Cortex of kidney (tissue), 1 donor: ENCODE measurements at places on chromosomes 11 and 22.

DNA sequence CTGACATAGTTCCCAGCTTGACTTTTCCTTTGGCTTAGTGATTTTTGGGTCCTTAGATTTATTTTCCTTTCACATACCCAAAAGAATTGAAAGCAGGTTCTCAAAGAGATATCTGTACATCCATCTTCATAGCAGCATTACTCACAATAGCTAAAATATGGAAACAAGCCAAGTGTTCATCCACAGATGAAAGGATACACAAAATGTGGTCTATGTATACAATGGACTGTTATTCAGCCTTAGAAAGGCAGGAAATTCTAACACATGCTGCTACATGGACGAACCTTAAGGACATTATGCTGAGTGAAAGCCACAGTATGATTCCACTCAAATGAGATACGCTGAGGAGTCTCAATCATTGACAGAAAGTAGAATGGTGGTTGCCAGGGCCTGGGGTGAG is 171.8 kb downstream of the IGLL1 start:
- DNase-seq = no peak

GRCh38 chr11:134196756-134197155 is 27.0 kb downstream of the NCAPD3 start:
- DNase-seq = no peak

DNA sequence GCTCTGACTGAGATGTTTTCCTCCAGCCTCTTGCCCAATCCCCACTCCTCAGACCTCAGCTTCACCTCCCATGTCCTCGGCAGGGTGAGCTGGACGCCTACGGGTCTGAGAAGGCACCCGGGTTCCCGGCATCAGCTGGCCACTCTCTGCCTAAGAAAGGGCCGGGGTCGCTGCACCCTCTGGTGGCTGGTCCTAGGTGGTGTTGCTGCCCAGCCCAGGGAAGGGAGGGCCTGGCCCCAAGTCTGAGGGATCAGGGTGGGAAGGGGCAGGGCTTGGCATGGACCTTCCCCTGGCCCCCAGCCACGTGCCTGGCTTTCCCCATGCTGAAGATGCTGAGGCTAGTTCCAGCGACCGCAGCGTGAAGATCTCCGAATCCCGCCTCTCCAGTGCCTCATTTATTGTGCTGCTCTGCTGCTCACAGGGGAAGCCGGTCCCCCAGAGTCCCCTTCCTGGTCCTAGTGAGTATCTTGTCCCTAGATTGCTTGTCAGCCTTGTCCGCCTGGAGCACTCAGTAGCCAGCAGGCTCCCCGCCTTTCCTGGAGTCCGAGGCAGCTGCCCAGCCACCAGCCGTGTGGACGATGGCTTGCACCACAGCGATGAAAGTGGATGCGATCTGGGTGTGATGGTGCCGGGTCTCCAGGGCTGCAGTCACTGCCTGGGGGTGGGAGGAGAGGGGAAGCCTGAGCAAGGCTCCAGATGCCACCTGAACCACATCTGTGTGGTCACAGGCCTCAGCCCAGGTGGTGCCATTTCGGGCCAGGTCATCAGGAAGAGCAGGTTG is 2.9 kb upstream of the GGT5 start:
- no peak for DNase-seq

DNA sequence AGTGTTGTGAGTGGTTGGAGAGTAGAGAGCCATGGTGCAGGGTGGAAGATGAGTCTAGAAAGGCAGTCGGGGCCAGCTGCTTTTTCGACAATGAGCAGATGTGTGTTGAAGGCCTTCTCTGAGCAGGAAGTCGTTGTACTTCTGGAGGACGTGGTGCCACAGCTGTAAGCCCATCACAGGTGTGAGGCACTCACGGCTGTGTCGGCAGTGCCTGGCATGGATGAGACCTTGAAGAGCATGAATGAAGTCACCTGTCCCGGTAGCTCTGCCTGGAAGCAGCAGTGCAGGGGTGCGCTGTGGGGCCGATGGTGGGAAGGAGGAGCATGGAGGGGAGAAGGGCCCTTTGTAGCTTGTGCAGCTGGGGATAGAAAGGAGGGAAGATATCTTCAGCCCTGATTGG is 165.2 kb downstream of the PKNOX2 start:
- no peak for DNase-seq

- DNase-seq = no peak
Observed at GRCh38 chr11:77308838-77309237, 7.4 kb upstream of the GDPD4 start.

DNA sequence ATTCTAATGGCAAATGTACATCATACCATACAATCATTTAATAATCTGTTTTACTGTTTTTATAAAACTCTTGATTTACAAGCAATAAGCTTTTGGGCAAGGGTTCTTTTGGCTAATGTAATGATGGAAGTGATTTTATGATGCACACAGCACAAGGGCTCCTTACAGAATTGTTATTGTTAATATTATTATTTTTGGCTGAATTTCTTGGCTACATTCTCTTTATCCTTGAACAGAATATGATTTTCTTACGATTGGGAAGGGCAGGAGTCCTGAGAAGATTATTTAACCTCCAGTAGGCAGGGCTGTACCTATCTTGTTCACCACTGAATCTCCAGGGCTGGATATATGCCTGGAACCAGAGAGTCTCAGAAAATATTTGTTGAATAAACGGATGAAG is 70.4 kb upstream of the ARHGAP20 start:
- no peak for DNase-seq

DNA sequence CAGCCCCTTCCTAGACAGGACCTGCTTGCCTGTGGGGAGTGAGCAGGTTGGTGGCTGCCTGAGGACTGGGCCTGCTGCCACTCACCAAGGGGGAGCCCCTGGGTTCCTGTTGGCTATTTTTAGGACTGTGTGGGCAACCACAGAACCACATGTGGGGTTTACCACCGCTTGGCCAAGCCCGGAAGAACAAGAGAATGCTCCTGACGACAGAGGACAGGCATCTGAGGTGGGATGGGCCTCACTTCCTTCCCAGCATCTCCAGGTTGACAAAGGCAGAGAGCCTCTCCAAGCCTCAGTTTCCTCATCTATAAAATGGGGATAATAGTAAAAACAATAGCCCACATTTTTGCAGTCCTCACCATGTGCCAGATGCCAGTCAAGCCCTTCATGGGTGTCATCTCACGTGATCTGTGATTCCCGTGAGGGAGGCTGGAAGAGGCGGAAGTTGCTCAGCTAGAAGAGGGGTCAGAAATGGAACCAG is 43.6 kb downstream of the LRRC32 start:
- DNase-seq = no peak

- DNase-seq = no peak
Observed at GRCh38 chr11:123188508-123189165, 6.4 kb downstream of the CLMP start.

- DNase-seq = no peak
Observed at GRCh38 chr11:57867966-57868365, 106.4 kb downstream of the CTNND1 start.

DNA sequence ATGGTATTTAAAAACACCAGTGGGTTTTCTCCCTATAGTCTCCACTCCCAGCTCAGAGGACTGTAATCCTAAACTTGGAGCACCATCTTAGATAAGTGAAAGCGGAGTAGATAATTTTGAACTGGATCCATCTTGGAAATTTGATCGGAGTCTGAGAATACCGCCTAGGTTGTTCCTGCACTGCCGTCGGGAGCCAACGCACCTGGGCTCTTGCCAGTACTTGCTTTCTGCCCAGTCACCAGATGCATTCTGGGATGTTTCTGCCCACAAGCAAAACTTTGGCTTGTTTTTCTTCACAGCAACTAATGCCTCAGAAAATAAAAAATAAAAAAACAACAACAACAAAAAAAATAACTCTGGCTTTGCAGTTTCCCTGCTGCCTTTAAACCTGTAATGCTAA is 113.0 kb upstream of the MTMR2 start:
- no peak for DNase-seq

GRCh38 chr22:35802885-35803284 is 85.2 kb downstream of the APOL5 start:
- DNase-seq = no peak

DNA sequence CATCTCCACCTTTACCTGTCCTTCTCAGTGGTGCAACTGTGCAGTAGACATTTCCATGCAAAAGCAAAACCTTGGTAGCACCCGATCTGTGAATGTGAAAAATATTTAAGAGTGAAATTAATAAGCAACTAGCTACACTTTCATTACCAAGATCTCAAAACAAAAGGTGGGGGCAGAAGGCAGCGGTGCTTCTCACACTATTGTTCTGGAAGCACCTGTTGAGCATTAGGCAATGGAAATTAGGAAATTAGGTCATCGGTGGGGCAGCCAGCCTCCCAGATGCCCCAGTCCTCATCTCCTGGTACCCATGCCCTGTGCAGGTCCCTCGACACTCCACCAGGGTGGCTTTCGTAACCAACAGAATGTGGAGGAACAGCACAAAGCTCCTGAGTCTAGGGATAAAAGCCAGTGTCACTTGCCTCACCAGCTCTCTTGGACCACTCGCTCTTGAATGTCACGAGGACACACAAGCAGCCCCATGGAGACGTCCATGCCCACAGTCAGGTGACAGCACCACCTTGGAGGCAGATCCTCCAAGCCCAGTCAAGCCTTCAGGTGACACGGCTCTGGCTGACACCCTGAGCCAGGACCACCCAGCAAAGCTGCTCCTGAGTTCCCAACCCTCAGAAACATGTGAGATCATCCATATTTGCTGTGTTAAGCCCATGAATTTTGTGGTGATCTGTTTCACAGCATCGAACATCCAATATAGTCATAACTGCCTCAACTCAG is 3.3 kb downstream of the LTO1 start:
- DNase-seq = no peak

- DNase-seq = no peak
Observed at GRCh38 chr11:83020942-83021779, 50.5 kb downstream of the RAB30 start.

DNA sequence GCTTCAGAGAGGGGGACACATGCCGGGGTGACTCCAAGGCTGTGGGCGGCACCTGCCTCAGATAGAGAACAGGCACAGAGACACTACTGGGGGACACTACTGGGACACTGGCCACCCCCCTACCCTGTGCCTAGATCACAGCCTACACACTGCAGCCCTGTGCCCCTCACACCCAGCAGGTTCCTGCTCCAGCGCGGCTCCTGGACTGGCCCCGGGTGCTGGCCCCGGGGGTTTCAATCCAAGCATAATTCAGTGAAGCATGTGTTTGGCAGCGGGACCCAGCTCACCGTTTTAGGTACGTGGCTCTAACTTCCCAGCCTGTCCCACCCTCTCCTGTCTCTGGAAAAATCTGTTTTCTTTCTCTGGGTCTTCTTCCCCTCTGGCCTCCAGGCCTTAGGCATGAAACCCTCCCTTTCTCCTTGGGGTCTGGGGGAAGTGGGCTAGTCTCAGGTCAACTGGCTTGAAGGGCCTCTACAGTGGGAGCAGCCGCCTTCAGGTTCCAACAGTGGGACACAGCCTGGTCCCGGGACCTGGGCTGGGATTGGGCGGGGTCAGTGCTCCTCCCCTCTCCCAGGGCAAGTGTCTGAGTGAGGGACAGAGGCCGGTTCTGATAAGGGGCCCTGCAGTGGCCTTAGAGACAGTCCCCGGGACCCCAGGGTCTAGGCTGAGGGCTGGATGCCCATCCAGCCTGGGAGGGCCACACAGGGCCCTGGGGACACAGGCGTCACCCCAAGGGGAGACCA is 98.8 kb downstream of the CRYBB2 start:
- DNase-seq = no peak

GRCh38 chr11:78426845-78427244 is 9.2 kb upstream of the GAB2 start:
- DNase-seq = no peak

GRCh38 chr11:94721565-94722292 is 46.4 kb upstream of the AMOTL1 start:
- DNase-seq = no peak

DNA sequence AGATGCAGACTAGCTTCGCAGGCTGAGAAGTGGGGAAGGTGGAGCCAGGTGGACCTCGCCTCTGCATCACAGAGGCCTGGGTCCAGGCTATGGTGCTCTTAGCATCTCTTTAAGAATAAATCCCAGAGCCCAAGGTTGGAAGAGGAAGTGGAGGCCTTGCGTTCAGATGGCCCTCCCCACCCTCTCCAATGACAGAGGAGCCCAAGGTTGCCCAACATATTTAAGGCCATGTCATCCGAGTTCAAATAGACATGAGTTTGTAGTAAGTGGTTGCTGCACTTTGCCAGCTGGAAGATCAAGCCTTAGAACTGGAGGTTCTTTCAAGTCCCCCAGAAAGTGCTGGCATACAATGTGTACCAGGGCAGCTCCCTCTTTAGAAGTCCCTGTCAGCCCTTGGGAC is 47.1 kb upstream of the HORMAD2 start:
- DNase-seq = no peak

GRCh38 chr11:69459848-69460539 is 21.5 kb upstream of the LINC01488 start:
- no peak for DNase-seq

DNA sequence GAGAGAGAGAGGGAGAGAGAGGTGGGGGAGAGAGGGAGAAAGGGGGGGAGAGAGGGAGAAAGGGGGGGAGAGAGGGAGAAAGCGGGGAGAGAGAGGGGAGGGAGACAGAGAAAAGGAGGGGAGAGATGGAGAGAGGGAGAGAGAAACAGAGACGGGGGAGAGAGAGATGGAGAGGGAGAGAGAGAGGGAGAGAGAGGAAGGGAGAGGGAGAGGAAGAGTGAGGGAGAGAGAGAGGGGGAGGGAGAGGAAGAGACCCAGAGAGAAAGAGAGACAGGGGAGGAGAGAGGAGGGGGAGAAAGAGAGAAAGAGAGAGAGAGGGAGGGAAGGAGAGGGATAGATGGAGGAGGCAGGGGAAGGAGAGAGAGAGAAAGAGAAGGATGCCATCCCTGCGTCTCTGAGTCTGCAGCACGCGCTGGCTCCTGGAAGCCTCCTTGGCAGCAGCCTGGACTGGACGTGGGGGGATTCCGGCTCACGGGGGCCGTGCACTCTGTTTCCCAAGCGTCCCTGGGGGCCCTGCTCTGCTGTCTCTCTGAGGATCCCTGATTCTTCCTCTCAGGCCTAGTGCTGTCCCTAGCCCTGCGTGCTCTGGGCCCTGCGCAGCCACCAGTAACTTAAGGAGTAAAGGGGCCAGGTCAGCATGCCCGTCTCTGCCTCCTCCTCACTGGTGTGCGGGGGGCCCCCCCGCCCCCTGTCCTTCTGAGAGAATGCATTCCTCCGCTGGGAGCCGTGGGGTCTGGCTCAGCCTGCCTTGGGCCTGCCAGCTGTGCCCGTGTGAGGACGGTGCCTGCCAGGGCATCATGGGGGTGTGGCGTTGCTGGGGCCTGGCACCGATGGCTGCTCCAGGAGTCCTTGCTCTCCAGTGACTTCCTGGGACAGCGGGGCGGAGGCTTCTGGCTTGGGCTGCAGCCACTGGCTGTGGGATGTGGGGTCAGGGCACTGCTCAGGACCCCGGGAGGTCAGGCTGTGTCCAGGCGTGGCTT is 429.5 kb downstream of the TBC1D22A start:
- DNase-seq = no peak
